ENCODE measurements at places on chromosomes 4 and X.

- DNase-seq = peak; percentile 64
Measured at GRCh38 chr4:107708225-107708624, 11.8 kb downstream of the PAPSS1 start.

- no peak for DNase-seq
Measured at GRCh38 chr4:94498502-94498901, 46.8 kb downstream of the PDLIM5 start.

DNA sequence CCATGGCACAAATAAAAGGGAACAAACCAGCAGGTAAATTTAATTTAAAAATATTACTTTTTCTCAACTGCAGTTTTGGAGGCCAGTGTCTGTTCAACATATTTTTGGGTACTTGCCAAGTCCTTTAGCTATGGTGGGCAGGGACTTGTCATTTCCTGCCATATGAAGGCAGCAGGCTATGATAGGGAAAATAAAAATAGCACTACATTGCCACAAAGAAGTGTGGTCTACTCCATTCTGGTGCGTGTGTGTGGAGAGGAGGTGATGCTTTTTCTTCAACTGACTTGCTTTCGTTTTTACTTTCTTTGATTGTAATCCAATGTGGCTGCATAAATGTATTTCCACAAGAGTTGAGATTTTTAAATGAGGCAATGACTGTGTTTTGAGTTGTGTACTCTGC, 17.2 kb downstream of the GPR174 start:
- DNase-seq = no peak

- DNase-seq = no peak
Measured at GRCh38 chr4:102596532-102596931, 95.4 kb downstream of the NFKB1 start.

DNA sequence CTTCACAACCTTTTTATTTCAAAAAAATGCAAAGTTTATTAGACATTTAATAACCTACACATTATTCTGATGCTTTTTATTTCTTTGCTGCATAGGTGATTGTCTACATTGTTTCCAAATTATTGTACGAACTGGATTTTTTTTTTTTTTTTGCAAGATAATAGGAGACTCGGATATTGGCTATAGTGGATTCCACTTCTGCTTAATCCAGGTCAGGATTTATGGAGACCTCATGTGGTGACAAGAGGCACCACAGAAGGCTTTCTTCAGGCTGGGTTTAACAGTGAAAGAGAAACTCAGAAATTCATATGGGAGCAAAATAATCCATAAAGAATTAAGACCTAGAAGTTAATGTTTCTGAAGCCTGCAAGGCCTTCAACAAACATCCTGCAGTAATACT, 2.4 kb upstream of the SLIT2 start:
- DNase-seq = peak; percentile 32

DNA sequence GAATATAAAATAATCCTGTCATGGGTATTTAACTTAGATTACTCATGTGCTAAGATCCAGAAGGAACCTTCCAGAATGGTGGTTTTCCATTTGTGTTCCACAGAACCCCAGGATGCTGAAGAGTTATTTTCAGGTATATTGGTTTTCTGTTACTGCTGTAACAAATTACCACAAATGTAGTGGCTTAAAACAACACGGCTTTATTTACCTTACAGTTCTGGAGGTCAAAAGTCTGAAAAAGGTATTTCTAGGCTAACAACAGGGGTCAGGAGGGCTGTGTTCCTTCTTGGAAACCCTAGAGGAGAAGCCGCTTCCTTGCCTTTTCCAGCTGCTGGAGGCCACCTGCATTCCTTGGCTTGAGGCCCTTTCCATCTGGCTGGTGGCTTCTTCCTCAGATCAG, 57.9 kb upstream of the HPSE start:
- no peak for DNase-seq

DNA sequence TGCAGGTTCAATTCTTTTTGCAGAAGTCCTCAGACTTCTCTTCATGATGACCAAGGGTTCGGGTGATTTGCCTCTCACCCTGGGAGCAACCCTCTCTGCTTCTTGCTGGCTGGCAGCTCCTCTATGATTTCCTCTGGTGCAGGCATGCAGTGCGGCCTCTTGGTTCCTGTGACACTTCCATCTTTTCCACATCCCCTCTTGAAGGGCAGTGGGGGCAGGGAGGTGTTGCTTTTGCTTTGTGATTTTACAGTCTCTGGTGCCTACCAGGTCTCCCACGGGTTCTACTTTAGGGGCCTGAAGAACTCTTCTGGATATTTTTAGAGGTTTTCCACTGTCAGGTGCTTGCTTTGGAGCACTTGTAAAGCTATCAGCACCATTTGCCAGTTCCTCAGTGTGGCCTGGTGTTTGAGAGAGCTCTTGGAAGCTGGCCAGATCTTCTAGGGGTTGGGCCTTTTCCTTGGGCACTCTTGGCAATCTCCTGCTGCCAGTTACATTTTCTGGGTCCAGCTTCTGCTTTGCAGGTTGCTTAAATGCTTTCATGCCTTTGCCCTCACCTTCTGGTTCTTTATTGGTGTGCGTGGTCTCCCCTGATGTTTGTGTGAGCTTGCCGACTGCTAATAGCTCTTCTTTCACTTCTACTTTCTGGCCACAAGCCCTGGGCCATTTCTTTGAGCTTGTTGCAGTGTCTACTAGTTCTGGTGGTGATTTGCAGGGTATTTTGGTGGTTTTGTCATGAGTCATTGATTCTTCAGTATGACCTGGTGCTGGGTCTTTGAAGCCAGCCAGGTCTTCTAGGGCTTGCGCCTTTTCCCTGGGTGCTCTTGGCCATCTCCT, 11.5 kb upstream of the CHST7 start:
- no peak for DNase-seq
